ENCODE measurements at places on chromosomes 1 and 21.

DNA sequence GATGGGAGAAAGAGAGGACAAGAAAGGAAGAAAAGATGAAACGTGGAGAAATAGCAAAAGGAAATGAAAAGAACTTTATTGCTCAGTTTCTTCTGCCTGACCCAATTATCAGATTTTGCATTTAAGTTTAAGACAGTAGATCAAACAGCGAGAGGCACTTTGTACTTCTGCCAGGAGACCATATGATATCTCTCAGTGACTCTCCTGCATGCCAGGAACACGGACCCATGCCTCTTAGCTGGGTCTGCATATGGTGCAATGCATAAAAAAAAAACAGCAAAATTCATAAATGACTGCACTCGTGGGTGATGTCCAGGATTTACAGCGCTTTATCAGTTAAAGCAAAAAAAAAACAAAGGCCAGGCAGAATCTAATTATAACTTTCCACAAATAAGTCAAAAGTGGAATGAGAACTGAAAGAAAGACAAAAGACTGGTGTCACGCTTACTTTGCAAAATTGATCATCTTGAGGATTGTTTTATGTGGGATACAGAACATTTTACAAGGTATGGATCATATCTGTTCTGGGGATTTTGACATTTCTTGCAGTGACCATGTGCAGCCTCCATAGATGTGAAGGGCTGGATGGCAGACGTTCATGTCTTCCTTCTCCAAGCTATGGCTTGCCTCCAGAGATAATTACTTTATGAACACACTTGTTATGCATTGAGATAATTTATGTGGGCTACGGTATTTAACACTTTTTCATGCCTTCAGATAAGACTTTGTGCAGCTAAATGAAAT is 79.5 kb downstream of the RUNX1 start:
- DNase-seq, result no peak

- DNase-seq, result no peak
Measured at GRCh38 chr1:205990226-205990625, 13.0 kb downstream of the RAB7B start.

DNA sequence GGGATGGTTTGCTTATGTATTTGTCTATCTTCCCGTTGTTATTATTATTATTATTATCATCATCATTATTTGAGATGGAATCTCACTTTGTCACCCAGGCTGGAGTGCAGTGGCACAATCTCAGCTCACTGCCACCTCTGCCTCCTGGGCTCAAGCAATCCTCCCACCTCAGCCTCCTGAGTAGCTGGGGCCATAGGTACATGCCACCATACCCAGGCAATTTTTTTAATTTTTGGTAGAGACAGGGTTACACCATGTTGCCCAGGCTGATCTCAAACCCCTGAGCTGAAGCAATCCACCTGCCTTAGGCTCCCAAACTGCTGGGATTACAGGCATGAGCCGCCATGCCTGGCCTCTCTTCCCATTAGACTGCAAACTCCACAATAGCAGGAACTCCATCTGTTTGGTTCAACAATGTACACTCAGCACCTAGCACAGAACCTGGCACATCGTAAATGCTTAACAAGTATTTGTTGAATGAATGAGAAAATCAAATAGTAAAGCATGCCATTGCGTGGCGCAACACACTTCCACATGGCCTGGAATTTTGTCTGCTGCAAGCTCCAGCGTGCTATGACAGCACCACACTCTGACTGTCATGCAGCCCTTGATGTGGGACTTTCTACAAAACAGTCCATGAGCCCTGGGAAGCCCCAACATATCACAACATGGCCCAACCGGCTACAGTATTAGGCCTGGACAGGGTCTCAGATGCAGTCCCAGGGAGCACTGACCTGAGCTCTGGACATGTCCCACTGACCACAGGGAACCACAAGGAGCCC is 3.8 kb upstream of the TINAGL1 start:
- DNase-seq, result no peak

DNA sequence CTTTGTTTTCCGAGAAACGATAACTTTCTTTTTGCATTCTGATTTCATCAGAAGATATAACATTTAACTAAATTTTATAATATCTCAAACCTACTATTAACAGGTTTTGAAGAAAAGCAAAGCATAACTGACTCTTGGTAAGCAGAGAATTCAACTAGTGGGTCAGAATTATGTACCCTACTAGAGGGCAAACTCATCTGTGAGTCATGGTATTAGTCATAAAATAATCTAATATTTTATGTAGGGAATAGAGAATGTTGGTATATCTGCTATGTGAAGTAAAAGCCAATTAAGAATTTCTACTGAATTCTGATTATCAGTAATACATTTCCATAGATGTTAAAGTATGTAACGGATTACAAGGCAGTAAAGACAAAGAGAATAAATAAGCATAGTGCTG is 56.8 kb downstream of the USP1 start:
- DNase-seq, result no peak

- DNase-seq, result no peak
Measured at GRCh38 chr1:32179193-32179442, 357 bp upstream of the TXLNA start.

DNA sequence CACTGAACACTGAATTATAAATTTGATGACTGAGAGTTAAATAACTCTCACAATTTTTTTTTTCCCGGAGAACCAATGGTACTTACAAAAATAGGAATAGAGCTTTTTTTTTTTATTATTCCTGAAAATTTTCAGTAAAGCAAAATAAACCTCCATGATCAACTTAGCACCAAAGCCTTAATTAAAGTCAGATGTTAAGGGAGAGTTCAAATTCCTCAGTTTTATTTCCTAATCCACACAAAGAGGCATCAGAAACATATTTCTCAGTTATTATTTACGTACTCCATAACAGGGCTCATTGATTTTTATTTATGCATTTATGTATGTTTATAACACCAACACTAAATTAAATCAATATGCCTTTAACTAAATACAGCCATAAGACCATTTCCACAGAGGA is 55.5 kb downstream of the PLPPR5 start:
- no peak for DNase-seq

- no peak for DNase-seq
Measured at GRCh38 chr1:158248118-158248517, 6.1 kb upstream of the CD1A start.

DNA sequence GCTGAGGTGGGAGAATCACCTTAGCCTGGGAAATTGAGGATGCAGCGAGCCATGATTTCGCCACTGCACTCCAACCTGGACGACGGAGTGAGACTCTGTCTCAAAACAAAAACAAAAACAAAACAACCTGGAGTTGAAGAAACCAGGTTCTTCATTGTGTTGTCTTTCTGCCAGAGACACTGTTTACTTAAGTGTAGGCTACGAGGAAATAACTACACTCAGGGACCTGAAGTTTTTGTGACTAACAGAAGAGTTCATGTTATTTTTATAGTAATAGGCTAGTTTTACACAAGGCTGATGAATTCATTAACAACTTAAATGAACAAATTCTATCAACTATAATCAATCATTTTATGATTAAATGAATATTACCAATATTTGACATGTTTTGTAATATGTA is 98.5 kb upstream of the MPC2 start:
- no peak for DNase-seq

- no peak for DNase-seq
Measured at GRCh38 chr1:4655674-4656532, 1.5 kb downstream of the AJAP1 start.

GRCh38 chr21:40886931-40887330 is 40.0 kb upstream of the DSCAM start:
- DNase-seq, result no peak

- DNase-seq, result no peak
Measured at GRCh38 chr1:44467566-44467965, 62.5 kb downstream of the RNF220 start.

- no peak for DNase-seq
Measured at GRCh38 chr21:45809421-45809820, 165.9 kb downstream of the PCBP3 start.

DNA sequence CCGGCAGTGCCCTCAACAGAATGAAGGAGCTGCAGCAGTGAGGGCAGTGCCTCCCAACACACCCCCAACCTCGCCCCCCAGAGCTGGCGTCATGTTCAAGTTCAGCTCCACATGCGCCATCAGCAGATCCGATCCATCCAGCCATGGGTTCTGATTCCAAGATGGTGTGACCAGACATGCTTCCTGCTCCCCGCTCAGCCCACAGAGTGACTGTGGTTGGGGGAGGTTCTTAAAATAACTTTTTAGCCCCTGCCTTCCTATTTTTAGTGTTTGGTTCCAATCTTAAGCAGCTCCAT is 30.1 kb upstream of the GPR137B start:
- no peak for DNase-seq

GRCh38 chr1:240732390-240732789 is 120.4 kb upstream of the GREM2 start:
- no peak for DNase-seq

GRCh38 chr1:18549906-18550305 is 69.2 kb downstream of the KLHDC7A start:
- no peak for DNase-seq

- no peak for DNase-seq
Measured at GRCh38 chr1:194298007-194298598, 1111.7 kb upstream of the B3GALT2 start.

DNA sequence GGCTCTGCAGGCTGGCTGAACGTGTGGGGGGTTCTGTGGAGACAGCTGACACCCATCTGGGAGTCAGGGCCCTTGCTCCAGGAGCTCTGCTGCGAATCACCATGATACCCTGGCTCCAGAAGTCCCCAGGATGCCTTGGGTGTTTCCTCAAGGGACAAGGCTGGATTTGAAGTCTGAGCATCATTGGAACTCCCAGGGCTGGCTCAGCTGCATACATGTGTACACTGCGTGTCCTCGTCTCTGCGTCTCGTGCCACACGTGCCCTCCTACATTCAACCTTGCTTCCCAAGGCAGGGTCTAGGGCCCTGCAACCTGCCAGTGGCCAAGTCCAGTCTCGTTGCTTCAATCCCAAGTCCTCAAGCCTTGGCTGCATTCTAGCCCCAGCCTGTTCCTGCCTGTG is 11.7 kb downstream of the CSF1 start:
- DNase-seq, result no peak

- DNase-seq, result no peak
Measured at GRCh38 chr1:110433803-110434202, 17.1 kb upstream of the PROK1 start.

DNA sequence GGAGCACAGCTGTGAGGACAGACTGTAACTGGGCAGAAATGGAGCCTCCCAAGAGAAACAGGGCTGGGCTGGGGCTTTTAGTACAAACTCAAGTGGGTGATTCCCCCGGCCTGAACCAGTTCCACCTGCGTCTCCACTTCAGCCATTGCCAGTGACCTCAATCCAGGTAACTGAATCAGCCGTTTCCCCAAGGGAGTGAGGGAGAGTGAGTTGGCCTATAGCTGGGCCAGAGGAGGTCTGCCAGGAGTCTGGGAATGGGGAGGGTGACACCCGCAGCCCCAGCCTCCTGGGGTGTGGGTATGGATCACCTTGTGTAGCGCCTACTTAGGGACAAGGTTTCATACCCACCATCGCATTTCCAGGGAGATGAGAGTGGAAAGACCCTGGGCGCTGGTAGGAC is 8.5 kb downstream of the SLC26A9 start:
- DNase-seq, result no peak

- DNase-seq, result no peak
Measured at GRCh38 chr21:43972850-43973633, 39.1 kb upstream of the TRAPPC10 start.

DNA sequence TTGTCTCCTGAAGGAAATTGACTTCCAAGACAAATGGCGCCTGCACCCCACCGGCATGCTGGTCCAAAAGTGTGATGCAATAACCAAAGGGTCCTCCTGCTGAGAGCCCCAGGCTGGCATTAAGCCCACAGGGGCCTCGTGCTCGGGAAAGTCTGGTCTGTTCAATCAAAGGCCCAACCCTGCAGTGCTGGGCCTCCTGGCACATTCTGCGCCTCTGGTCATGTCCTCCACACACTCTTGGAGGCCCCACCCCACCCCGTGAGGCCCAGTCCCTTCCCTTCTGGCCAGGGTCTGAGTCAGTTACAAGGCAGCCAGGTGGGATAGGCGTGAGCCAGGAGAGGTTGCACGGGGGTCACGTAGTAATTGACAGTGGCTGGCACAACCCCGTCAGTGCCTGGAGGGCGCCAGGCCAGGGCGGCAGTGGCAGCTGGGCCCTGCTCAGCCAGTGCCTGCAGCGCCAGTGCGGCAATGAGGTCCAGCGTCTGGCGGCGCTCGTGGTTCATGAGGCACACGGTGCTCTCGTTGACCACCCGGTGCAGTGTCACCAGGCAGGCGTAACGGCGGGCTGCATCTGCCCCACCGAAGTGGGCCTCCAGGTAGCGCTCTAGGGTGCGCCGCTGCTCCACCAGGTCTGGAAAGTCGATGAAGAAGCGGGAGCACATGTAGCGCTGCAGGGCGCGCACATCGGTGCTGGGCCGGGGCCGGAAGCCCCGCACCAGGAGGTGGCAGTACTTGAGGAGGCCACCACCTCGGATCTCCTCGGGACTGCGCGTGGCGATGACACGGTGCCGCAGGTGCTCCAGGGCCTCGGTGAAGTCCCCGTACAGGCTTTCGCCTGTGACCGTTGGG is 6.8 kb downstream of the TENT5B start:
- DNase-seq, result no peak

- DNase-seq, result no peak
Measured at GRCh38 chr1:203390298-203390697, 39.4 kb upstream of the FMOD start.

DNA sequence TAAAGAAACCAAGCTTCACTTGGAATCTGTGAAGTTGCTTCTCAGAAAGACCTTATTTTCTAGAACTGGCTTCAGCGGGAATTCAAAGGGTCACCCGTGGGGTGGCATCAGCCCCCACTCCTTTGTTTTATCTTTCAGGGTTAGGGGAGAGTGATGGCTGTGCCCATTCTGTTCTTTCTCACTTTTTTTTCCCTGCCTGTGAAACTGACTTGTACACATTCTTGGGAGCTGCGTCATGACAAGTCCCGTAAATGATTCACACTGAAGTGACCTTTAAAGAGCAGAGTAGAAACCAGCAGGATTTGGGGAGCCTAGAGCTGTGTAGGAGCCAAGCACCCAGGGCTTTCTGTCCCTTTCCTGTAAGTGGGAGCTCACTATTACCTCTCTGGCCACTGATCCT is 43.8 kb downstream of the SLC44A3 start:
- no peak for DNase-seq

DNA sequence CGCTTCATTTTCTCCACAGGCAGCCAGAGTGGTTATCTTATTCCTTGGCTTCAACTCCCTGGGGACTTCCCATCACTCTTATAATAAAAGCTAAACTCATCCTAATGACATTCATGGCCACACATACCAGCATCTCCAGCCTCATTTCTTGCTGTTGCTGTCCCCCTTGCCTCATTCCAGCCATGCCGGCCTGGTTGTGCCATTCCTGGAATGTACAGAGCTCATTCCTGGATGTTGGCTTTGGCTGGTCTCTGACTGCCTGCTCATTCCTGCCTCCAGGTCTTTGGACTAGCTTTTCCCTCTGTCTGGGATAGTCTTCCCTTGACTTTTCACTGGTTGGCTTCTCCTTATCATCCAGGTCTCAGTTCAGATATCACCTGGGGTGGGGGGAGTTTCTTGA is 2.4 kb upstream of the PEF1 start:
- DNase-seq, result no peak

DNA sequence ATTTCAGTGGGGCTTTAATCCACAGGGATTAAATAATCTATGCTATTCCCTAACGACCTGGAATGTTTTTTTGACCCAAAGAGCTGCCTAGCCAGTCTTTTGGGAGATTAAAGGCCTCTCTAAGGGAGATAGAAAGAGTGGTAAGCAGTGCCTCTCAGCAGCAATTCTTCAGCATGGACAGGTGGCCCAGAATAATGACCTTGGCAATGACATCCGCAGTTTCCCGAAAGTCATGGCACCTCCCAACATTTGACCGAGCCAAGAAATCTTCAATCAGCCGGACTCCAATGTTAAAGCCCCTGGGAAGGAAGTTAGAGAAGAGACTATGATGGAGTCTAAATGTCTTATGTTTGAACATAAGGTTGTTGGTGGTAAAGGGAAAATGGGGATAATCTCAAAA is 9.8 kb downstream of the TRAPPC3 start:
- no peak for DNase-seq

Measured in stimulated activated CD4-positive, alpha-beta T cell treated with anti-CD3 and anti-CD28 coated beads, Interleukin-1b, Interleukin-23, amount 100 ng/mL, for 1 hour (primary cell).